GM12891 (cell line): ENCODE measurements at places on chromosomes 7 and 10.
A peak's percentile ranks its signal among the peaks of the same experiment; 100 is the strongest.

DNA sequence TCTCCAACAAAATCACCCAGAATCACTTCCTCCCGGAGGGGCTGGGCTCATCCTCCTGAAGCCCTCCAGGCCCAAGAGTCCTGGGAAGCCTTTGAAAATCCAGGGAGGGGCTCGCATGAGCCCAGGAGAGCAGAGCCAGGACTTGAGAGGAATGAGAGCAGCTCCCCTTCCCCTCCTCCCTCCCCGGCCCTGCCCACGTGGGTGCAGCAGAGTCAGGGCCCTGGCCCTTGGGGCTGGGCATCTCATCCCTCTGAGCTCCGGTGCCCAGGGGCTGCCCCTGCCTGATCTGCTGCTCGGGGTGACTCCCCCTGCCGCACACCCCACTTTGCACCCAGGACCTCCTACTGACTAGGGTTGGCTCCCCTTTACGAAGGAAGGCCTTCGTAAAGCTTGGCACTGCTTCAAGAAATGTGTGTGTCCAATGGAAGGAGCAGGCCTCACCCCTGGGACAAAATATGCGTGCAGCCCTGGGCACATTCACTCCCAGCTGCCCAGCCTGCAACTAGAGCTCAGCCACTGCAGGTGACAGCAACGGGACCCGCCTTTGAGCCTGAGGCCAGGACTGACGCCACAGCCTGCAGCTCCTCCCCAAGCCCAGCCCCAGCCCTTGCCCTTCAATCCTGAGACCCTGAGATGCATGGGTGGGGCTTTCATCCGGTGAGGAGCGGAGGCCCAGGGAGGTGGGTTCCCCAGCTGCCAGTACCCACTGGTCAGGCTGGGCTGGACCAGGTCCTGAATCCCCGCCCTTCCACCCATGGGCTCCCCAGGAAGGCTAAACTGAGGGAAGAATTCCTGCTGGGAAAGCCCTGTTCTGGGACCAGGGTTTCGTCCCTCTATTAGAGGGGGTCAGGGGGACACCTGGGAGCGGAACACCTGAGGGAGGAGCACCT, 21.8 kb downstream of the PWWP2B start:
- DNase-seq: no peak

- no peak for DNase-seq
Measured at GRCh38 chr7:117083648-117084047, 130.3 kb downstream of the ST7 start.

DNA sequence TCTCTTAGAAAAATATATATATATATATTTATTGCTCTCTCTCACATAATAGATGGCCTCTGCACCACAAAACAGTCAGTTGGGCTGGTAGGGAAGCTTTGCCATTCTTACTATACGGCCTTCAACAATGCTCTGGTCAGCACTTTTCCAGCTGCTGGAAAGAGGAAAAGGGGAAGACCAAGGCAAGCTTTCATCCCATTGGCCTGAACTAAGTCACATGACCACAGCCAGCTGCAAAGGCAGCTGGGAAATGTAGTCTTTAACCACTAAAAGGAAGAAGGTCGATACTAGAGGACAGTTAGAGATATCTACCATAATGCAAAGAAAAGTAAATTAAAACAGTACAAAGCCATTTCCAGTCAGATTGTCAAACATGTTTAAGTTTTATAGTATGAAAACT, 58.4 kb upstream of the MACROH2A2 start:
- peak; percentile 22 for DNase-seq

GRCh38 chr10:7334642-7334964, 76.2 kb downstream of the SFMBT2 start:
- DNase-seq: no peak

DNA sequence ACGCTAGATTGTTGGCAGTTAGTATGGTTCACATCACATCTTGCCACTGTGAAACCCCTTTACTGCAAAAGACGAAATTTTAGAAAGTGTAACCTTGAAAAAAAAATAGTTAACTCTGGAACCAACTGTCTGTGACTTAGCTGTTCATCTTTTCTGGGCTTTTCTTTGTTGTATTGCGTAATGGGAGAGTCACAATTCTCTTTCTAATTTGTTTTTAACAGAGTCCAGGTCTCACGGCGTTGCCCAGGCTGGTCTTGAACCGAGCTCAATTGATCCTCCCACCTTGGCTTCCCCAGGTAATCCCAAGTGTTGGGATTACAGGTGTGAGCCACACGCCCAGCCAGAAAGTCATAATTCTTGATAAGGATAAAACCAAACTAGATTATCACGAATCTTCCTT, 14.5 kb downstream of the UBE3C start:
- no peak for DNase-seq

- no peak for DNase-seq
Measured at GRCh38 chr7:129887865-129888264, 64.9 kb downstream of the UBE2H start.

DNA sequence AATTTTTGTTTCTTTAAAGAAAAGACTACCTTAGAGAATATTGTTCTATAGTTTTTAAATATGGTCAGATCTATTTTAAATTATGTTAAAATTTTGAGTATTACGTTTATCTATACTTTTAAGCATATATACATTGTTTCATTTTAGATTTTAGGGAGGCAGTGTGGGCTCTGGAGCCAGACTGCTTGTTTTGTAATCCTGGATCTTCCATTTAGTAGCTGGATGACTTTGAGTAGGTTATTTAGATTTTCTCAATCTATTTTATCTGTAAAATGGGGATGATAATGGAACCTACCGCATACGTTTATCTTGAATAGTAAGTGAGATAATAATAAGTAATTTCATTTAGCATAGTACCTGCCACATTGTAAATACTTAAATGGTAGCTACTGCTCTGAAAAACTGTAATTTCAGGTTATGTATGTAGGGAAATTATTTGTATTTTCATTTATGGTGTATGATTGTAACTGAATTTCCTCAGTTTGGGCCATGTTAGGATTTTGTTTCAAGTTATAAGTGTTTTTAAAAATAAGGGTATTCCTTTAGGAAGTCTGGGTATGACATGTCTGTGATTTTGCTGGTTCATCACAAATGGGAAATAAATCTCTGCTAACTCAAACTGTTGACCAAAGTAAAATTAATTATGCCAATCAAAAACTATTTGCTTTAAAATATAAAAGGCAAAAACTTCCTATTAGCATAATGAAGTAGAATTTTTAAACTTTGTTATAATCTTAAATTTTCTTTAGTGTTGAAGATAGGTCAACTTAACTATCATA, 6.5 kb downstream of the PTEN start:
- DNase-seq: no peak

- DNase-seq: no peak
Measured at GRCh38 chr7:117324960-117325359, 2.1 kb upstream of the WNT2 start.

GRCh38 chr7:41702635-41703371, at the start of gene INHBA:
TSS of gene INHBA (minus strand) at chr7:41703090. CDS start at chr7:41700374, 2,716 bp downstream.
- DNase-seq: no peak

DNA sequence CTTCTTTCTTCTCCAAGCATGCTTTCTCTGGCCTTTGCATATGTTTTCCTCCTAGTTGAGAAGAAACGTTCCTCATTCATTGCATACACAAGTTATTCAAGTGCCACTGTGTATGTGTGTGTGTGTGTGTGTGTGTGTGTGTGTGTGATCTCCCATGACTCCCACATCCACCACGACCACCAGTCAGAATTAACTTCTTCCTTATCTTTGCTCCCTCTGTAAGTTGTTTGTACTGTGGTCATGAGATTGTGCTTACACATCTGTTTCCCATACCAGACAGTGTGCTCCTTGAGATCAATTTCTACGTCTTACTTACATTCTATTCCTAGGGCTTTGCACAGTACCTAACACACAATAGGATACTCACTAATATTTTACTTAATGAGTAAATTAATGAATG, 22.4 kb upstream of the FAM13C start:
- DNase-seq: no peak

GRCh38 chr7:128954830-128955802, 17.4 kb downstream of the IRF5 start:
- no peak for DNase-seq

DNA sequence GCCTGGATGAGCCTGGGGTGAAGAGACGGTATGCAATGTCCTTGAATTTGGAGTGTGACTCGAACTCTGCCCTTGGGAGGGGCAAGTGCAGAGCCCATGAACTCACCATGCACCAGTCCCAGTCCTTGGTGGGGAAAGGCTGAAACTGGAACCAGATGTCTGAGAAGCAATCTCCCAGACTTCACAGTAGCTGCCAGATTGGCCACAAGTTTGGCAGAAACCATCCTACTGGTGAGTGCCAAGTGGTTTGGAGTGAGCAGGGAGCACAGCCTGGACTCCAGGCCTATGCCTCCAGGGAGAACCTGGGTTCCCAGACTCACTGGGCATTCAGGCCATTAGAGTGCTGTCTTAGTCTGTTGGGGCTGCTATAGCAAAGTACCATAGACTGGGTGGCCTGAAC, 99.6 kb upstream of the LYZL1 start:
- no peak for DNase-seq

- DNase-seq: no peak
Measured at GRCh38 chr7:16975712-16976111, 93.9 kb upstream of the AGR3 start.

GRCh38 chr7:25901658-25902057, 250.3 kb upstream of the NFE2L3 start:
- no peak for DNase-seq

DNA sequence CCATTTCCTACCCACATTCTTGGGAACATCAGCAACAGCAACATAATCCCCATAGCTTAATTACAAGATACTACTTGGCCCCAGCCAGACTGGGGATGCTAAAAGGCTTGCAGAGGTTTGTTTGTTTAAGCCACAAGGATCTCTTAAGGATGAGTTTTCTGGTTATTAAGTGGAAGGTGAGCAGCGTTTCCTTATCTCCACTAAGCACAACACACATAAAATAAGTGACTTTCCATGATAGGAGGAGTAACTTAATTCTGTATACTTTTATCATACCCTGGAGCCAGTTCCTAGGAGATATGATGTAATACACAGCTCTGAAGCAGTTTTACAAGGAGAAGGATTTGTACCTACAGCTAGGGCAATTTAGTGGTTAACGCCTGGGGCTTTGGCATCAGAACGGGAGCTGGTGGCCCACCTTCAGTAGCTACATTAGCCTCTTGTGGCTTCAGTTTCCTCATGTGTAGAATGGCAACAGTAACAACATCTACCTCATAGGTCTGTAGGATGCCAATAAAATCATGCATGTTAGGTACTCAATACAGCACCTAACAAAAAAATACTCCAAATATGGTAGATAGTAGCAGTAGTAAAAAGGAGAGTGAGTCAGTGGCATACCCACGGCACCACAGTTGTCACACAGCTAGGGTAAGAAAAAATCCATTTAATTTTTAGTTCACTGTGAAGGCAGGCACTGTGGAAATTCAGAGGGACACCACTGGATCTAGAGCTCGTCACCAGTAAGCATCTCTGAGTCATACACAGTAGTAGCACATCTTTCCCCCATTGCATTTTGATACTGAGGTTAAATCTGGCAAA, 55.2 kb downstream of the DOCK4 start:
- DNase-seq: no peak

DNA sequence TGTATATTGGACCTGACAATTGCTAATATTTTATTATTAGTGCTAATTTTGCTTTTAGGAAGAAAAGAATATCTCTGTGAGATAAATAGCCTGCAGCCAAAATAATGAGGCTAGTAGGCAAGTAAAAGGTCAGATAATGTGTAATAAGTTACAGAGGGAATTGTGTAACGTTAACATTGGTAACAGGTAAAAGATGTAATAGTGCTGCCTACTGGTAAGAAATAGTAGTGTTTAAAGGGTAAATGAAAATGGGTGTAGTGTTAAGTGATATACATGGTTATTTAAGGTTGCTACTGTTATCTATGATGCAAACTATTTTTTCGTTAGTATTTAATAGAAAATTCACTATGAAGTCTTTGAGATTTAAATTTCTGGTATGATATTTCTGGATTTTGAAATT, 9.2 kb upstream of the FOXP2 start:
- no peak for DNase-seq

- DNase-seq: peak; percentile 37
Measured at GRCh38 chr10:122113161-122113944, 124.4 kb downstream of the TACC2 start.

DNA sequence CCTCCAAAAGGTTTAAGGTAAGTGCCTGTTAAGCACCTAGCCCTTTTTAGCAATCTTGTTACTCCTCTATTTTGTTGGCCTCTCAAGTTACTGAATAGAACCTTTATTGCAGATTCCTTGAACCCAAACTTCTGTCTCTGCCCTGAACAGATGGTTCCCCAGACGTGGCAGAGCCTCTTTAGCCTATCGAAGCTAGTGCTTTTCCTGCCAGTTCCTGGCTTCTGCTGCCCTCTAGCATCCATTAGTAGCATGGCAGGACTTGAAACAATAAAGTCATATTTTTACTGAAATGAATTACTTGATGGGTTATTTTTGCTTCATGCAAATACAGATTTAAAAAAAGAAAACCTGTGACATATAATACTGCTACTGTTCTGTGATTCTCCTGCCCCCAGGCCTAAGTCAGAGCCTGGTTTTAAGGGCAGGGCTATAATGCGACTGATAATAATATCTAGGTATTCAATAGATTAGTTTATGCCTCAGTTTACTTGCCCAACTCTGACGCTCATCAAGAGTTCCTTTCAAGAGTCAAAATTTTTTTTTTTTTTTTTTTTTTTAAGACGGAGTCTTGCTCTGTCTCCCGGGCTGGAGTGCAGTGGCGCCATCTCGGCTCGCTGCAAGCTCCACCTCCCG, 84.3 kb upstream of the PHF14 start:
- DNase-seq: peak; percentile 46

- DNase-seq: no peak
Measured at GRCh38 chr7:42414941-42415505, 178.0 kb upstream of the GLI3 start.
